ENCODE measurements at places on chromosomes 12 and 14. TPM values are rescaled to one million over a fixed set of nuclear protein-coding genes. Genes with fewer than 3 reads are reported as not detected.
A peak's percentile ranks its signal among the peaks of the same experiment; 100 is the strongest.

The LUM gene
- total RNA-seq: 128 TPM

DNA sequence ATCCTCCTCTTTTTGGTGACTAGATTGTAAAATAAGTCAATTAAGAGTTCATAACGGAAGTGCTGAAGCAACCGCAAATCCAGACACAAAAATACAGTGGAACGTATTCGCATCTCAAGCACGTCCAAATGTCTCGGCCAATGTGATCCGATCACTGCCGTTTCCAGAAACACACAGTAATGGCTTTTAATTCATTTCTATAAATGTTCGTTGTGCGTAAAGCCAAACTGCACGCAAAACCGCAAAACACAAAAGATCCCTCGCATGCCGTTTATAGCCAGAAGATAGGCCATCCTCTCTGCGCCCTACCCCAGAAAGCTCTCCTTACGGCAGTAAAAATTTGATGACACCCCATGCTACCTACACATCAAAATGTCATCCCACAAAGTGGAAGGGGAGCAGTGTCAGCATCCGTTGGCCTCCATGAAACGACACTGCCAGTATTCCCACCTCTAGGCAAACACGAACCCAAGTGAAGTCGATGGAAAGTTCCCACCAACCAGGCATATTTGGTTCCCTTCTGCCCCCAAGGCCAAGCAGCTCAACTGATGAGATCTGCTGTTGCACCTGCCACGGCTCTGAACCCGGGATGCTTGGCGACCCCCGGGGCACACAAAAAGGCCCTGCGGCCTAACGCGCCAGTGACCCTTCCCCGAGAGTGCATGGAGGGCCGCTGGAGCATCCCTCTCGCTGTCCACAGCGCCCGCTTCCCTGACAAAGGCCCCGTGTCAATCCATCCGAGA lies 1.4 kb downstream of the HECTD4 start:
- H3K4me1 ChIP-seq: peaks cover 13% of the 10 kb centered on the region
- peak overlapping the region; percentile 70 for H3K4me3 ChIP-seq
- no peaks in the 10 kb centered on the region for H3K27me3 ChIP-seq
- no peak overlapping the region for H3K27ac ChIP-seq

The ERP29 gene
- 96.7 TPM for total RNA-seq

- H3K4me1 ChIP-seq: peaks cover 11% of the 10 kb centered on the region
- H3K27me3 ChIP-seq: no peaks in the 10 kb centered on the region
- H3K27ac ChIP-seq: no peak overlapping the region
These were observed 143.0 kb downstream of the OTOGL start for GRCh38 chr12:80242321-80242720.

GRCh38 chr12:120167529-120168095 lies 26.9 kb downstream of the GCN1 start:
- H3K36me3 ChIP-seq: peaks cover 52% of the 10 kb centered on the region
- H3K27me3 ChIP-seq: no peaks in the 10 kb centered on the region

DNA sequence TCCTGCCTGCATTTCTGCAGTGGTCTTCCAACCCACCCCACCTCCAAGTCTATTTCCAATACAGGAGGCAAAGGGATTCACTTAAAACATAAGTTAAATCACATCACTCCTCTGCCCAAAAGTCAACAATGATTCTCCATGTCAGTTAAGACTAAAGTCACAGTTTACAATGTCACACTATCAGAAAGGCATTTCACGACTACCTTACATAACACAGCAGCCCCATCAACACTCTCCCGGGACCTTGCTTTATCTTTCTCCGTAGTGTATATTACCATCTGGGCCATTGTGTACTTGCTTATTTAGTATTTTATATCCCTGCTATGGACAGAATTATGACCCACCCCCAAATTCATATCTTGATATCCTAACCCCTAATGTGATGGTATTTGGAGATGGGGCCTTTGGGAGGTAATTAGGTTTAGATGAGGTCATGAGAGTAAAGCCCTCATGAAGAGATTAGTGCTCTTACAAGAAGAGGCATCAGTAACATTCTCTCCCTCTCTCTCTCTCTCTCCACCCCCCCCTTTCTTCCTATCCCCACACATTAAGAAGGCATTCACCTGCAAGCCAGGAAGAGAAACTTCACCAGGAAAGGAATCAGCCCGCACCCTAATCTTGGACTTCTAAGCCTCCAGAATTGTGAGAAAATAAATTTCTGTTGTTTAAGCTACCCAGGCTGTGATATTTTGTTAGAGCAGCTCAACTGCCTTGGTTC lies 112.7 kb downstream of the GXYLT1 start:
- H3K27ac ChIP-seq: no peak overlapping the region
- no peaks in the 10 kb centered on the region for H3K27me3 ChIP-seq
- H3K4me1 ChIP-seq: no peaks in the 10 kb centered on the region
- no peak for DNase-seq

- no peaks in the 10 kb centered on the region for H3K36me3 ChIP-seq
- H3K27me3 ChIP-seq: no peaks in the 10 kb centered on the region
- peaks cover 6% of the 10 kb centered on the region for H3K4me1 ChIP-seq
- DNase-seq: no peak
These were observed 26.7 kb downstream of the DCP1B start for GRCh38 chr12:1977588-1977987.

The NYNRIN gene
- 32.0 TPM for total RNA-seq

The IFI27 gene
- total RNA-seq: 1,022 TPM

- peaks cover 18% of the 10 kb centered on the region for H3K4me1 ChIP-seq
- H3K4me3 ChIP-seq: peak overlapping the region; percentile 90
- H3K27ac ChIP-seq: peak overlapping the region; percentile 67
- H3K27me3 ChIP-seq: no peaks in the 10 kb centered on the region
These were observed 1.8 kb downstream of the SLC38A1 start for GRCh38 chr12:46266869-46267574.

The ZC2HC1C gene
- 1.4 TPM for total RNA-seq

The SUOX gene
- total RNA-seq: 14.3 TPM

The TSPAN19 gene
- total RNA-seq: not detected
